Umbilical cord (tissue), 2 donors: ENCODE measurements at places on chromosomes 6 and 20.

DNA sequence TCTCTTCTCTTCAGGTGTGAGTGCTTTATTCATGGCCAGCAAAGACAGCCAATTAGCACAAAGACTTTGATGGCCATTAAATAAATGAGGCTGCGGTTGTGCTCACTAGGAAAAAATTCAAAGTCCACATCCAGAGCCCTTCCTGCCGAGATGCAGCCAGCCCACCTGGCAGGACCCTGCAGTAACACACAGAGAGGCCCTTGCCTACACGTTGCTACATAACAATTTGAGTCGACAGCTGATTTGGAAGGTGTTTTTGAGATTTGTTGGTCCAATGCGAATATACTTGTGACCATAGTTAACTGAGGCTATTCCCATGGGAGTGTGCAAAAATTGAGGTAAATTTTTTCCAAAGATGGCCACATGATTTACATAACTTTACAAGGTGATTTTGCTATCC is 605.4 kb upstream of the HTR1E start:
- DNase-seq: no peak

GRCh38 chr6:135451617-135452190 is 45.8 kb downstream of the AHI1 start:
- peak; percentile 49 for DNase-seq

DNA sequence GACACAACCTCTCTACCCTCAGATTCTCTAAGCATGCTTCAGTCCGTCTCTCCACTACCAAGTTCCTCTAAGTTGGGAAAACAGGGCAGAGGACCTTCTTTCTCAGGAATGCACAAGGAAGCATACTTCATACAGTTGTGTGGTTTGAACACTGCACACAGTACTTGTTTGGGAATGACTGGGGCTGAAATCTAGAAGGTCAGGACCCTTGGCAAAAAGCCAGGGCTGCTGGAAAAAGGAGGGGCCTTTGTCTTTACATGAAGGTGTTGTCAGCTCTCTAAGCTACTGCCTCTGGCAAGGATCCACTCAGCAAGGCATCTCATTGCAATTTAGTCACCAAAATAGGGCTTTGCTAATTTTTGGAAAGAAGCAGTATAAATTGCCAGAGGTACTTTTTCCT is 20.7 kb upstream of the HEY2 start:
- no peak for DNase-seq

- no peak for DNase-seq
These were observed 193.6 kb upstream of the FOXQ1 start for GRCh38 chr6:1118287-1118647.
